HT1080 (cell line): ENCODE measurements at places on chromosomes 11 and 22.

GRCh38 chr11:43789700-43790443 lies 90.8 kb upstream of the ALKBH3 start:
- peak; percentile 72 for DNase-seq

- DNase-seq: peak; percentile 3
Observed at GRCh38 chr22:32103658-32104315, 55.3 kb downstream of the C22orf42 start.

- DNase-seq: peak; percentile 95
Observed at GRCh38 chr11:47905358-47906059, 57.4 kb upstream of the NUP160 start.

DNA sequence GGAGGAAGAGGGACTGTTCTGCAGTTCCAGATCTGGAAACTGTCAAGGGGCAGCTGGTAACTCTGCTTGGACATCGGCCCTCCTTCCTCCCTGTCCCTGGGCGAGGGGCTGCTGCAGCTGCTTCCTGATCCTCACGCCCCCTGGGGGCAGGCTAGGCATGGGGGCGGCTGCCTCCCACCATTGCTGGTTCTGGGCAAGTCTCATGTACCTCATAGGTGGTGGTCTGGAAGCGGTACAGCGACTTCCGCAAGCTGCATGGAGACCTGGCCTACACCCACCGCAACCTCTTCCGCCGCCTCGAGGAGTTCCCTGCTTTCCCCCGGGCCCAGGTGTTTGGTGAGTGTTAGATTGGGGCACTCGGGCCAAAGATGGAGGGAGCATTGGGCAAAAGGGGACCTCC lies 5.0 kb downstream of the SNX15 start:
- no peak for DNase-seq

GRCh38 chr22:42468841-42469240 lies 36.6 kb upstream of the NFAM1 start:
- DNase-seq: peak; percentile 26

GRCh38 chr22:38271927-38272372 lies 860 bp downstream of the TMEM184B start:
- DNase-seq: no peak

DNA sequence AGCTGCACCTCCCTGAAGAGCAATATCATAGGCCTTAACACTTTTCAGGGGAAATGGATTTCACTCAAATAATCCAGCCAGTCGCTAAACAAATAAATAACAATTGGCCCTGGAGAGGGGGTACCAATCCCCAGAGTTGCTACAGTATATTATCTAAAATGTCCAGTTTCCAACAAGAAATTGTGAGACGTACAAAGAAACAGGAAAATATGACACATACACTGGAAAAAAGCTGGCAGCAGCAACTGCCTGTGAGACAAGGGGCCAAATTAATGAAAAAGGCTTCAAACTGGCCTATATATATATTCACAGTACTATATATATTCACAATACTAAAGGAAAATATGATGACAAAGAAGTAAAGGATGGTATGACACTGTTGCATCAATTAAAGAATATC lies 4.0 kb downstream of the NF2 start:
- DNase-seq: no peak

DNA sequence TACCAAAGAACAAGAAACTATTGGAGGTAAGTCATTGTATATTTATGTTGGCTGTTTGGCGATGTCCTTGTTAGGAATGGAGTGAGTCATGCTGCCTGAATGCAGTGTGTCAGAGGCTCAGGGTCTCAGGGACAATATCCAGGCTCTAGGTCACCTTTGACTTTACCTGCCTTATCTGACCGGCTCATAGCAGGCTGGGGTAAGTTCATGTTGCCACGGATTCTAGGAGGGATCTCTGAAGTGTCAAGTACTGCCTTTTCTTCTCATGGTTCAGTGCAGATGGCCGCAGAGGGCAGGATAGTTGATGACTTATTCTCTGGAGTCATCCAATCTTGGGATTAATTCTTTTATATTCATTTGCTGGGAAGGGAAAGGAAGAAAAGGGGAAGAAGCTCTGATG lies 53.2 kb downstream of the SPON1 start:
- peak; percentile 69 for DNase-seq

DNA sequence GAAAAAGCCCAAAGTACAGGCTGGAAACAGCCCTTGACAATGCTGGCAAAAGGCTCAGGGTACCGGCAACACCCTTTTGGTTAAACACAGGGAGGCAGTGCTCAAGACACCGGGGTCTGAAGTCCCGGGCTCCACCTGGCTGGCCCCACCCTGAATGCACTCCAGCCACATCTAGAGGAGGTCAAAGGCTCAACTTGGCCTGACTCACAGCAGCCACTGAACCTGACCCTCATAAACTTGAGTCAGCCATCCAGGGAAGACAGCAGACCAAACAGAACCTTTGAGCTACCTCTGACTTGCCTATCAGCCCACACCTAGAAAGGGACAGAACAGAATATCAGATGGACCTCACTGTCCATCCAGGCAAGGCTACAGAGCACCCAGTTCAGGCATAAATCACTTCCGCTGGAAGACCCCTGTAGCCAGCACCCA lies 3.8 kb downstream of the CFL1 start:
- no peak for DNase-seq

DNA sequence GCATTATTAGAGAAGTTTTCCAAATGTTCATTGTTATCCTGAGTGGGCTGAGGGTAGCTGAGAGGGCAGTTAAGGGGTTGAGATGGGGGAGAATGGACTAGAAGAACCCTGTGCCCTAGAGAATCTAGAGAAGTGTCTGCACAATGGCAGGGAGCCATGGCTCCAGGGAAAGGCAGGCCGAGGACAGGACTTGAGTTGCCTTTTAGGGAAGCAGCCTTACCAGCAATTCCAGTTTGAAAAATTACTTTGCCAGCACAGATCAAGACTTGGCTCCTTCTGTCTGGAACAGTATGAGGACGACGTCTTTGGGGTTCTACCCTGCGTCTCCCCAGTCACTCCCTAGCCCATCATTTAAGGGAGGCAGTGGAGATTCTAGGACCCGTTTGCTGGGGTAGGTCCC lies 25.7 kb upstream of the MICAL3 start:
- DNase-seq: no peak

DNA sequence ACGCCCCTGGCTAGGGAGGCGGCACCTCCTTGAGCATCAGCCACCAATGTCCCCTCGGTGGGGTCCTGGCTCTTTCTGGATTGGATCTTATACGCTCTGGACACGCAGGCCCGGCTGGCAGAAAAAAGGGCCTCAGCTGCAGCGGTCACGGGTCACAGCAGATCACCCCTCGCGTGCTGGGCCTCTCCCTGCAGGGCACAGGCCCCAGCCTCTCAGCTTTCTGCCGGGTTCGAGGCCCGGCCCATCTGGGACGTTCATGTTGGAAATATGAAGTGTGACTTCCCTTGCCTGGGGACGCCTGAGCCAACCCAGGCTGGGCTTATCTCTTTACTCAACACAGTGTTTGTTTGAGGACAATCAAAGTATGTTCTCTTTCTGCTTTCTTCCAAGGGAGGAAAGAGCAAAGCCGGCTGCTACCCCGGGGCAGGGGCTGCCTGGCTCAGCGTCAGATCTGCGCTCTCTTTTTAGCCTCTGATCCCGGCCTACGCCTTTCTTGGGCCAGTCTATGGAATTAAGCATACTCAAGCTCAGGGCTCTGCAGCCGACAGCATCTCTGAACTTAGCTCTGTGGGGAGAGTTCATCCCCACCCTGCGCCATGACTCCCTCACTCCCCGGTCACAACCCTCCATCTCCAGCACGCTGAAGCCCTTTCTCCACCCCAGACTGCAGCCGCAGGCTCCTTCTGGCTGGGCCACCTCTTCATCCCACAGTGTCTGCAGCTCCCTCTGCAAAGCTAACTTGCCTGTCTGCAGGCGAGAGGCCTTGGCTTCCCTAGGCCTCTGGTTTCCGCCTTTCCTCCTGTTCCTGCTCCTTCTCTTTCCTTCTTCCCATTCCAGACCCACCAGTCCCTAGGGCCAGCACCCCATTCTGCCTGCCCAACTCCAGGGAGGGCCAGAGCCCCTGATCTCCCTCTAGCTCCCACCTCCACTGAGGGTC lies 38.8 kb downstream of the ADAMTS15 start:
- DNase-seq: no peak

GRCh38 chr11:23221366-23221765 lies 361.1 kb upstream of the CCDC179 start:
- DNase-seq: no peak

GRCh38 chr11:100756559-100756958 lies 69.5 kb downstream of the ARHGAP42 start:
- DNase-seq: no peak

- DNase-seq: peak; percentile 37
Observed at GRCh38 chr11:113806406-113806805, 26.8 kb downstream of the CLDN25 start.

- peak; percentile 69 for DNase-seq
Observed at GRCh38 chr22:41998361-41999261, at the start of gene WBP2NL. TSS of gene WBP2NL (plus strand) at chr22:41998788. CDS start at chr22:41998819, 31 bp downstream.

GRCh38 chr11:17475666-17476316 lies 854 bp downstream of the ABCC8 start:
- DNase-seq: no peak

DNA sequence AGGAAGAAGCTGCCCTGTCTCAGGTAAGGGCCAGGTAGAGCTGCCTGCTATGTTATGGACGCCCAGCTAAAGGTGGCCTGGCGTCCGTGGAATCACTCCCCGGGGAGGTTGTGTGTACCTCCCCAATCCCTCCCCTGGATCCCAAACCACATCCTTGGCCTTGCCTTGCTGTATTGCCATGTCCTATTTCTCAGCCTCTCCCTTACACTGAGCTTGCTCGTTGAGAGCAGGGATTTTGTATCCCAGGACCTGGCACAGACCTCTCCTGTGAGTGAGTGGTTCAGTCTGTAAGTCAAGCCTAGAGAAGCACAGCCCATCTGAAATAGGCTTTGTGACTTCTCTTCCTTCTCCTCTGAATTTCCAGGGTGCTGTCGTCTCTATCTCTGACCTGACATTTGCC lies 53.9 kb downstream of the TRAF6 start:
- no peak for DNase-seq

- no peak for DNase-seq
Observed at GRCh38 chr11:66238786-66239413, 29.5 kb upstream of the RAB1B start.

GRCh38 chr11:111520560-111520959 lies 6.0 kb downstream of the HOATZ start:
- no peak for DNase-seq

DNA sequence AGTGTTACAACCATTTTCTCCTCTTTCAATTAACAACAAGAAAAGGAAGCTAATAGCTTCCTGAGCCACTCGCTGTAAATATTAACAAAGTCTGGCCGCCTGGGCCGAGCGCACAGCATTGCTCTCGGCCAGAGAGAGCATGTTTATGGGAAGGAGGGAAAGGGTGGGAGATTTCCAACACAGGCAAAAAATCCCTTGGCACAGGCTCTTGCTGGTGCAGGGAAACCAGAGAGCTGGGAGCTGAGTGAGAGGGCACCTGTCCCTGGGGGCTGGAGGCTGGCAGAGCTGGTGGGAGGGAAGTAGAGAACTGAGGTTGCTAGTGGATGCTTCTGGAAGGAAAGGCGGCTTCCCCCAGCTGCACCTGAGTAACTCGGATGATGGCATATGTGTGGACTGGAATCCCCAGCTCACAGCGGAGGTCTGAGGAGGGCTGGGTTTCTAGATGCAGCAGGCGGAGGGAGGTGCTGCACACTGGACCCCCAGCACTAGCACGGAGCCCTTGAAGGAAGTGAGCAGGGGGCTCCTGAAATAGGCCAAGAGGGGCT lies 59.6 kb downstream of the FLRT1 start:
- no peak for DNase-seq

- DNase-seq: peak; percentile 88
Observed at GRCh38 chr11:130197386-130198035, 37.9 kb downstream of the ST14 start.

DNA sequence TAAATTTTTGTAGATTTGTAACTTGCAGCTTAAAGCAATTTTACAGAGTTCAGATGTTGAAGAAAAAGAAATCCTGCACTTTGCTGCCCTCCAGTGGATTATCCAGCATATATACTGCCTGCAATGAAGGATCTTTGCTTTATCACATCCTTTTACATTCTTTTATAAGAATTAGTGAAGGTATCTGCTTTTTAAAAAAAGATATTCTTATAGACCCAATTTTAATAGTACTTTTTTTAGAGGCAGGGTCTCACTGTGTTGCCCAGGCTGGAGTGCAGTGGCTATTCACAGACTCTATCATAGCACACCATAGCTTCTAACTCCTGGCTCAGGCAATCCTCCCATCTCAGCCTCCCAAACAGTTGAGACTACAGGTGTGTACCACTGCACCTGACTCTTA lies 60.7 kb downstream of the TTC17 start:
- DNase-seq: peak; percentile 20

DNA sequence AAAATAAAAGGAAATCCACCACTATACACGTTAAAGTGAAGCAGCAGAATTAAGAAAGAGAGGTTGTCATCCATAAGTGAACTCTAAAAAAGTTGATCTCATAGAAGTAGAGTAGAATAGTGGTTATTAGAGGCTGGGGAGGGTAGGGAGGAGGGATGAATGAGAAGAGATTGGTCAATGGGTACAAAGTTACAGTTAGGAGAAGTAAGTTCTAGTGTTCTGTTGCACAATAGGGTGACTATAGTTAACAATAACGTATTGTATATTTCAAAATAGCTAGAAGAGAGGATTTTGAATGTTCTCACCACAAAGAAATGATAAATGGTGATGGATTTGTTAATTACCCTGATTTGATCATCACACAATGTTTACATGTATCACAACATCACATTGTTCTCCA lies 72.0 kb downstream of the CD82 start:
- DNase-seq: no peak

DNA sequence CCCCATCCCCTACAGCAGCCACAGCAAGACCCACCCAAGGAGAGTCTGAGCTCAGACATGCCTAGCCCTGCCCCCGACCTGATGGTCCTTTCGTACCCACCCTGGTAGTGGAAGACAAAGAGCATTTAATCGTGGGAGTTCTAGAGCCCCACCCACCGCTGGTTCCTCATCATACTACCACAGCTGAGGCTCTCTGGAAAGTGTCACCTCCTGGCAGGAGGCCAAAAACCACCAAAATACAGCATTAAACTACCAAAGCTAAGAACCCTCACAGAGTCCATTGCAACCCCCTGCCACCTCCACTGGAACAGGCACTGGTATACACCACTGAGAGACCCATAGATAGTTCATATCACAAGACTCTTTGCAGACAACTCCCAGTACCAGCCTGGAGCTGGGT lies 311.1 kb downstream of the TENM4 start:
- DNase-seq: no peak

GRCh38 chr11:65148657-65149056 lies 14.3 kb upstream of the SYVN1 start:
- DNase-seq: no peak

DNA sequence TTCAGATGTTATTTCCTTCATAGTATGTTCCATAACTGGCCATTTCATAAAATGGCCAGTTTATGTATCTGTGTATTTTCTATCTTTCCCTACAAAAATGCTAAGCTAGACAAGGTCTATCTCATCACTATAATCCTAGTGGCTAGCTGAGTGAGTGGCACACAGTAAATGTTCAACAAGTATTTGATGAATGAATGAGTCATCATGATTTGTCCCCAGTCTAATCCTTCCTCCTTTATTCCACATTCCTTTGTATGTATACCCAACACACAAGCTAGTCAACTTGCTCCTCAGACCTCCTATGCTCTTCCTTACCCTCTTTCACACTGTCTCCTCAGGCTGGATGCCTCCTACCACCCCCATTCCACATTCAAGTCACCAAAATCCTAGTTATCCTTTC lies 12.5 kb downstream of the APLNR start:
- DNase-seq: peak; percentile 70
